Ovary (tissue), 10 donors: ENCODE measurements at places on chromosomes 5 and 9.

DNA sequence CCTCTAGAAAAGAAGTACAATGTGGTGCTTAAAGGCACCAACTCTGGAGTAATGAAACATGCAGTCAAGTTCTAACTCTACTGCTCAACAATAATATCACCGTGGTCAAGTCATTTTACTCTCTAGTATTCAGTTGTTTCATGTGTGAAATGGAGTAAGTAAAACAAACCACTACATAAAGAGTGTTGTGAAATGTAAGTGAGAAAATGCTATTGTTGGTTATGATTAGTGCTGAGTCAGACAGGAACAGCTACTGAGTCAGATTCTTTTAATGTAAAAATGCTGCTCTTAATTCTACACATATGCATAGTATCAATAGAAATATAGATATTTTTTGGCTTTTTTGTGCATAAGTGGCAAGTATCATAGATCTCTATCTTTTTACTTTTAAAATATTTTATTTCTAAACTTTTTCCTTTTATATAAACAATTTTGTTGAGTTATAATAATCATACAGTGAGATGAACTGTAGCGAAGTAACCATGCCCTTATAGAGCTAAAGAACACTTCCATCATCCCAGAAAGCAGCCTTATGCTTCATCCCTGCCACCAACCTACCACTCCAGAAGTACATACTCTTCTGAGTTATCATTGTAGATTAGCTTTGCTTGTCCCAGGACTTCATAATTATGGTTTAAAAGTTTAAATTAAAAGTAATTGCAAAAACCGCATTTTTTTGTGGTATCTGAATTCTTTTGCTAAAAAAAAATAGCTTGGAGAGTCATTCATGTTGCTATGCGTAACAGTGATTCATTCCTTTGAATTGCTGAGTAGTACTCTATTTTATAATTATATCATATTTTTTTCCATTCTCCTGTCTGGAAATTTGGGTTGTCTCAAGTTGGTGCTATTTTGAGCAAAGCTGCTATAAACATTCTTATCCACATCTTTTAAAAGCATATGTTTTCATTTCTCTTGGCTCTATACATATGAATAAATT, 548.2 kb upstream of the CLINT1 start:
- H3K4me1 ChIP-seq = no peaks in the 10 kb centered on the region
- H3K36me3 ChIP-seq = no peaks in the 10 kb centered on the region
- H3K27ac ChIP-seq = no peak overlapping the region
- no peak for DNase-seq
- no peaks in the 10 kb centered on the region for H3K27me3 ChIP-seq

- no peak for DNase-seq
- H3K27ac ChIP-seq = no peak overlapping the region
- H3K36me3 ChIP-seq = no peaks in the 10 kb centered on the region
Observed at GRCh38 chr5:16656561-16657191, 39.9 kb upstream of the RETREG1 start.

GRCh38 chr5:150109921-150110320, 23.6 kb upstream of the CSF1R start:
- H3K27ac ChIP-seq = no peak overlapping the region
- H3K4me3 ChIP-seq = no peak overlapping the region
- H3K4me1 ChIP-seq = peaks cover 4% of the 10 kb centered on the region
- no peak for DNase-seq

GRCh38 chr5:118789366-118789765, 199.0 kb downstream of the DTWD2 start:
- H3K36me3 ChIP-seq = no peaks in the 10 kb centered on the region
- peaks cover 5% of the 10 kb centered on the region for H3K4me1 ChIP-seq
- no peak overlapping the region for H3K4me3 ChIP-seq
- H3K27ac ChIP-seq = no peak overlapping the region
- no peaks in the 10 kb centered on the region for H3K27me3 ChIP-seq

DNA sequence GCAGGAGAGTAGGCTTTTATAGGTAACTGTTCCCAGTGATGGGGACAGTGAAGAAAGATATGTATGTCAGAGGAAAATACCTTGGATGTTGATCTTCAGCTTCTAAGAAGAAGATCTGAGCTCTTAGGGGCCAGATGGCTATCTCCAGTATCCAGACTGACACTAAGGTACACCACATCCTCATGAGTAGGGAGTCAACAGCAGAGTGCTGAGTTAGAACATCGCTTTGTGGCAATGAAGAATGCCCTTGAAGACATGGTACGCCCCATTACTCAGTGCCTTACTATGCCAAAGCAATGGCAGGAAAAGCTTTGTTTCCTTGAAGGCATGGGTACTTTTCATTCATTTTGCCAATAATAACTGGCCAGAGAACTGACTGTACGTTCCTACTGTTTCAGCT, 263.7 kb downstream of the CEMIP2 start:
- H3K4me1 ChIP-seq = no peaks in the 10 kb centered on the region
- H3K4me3 ChIP-seq = no peak overlapping the region
- no peak for DNase-seq
- no peaks in the 10 kb centered on the region for H3K36me3 ChIP-seq
- H3K27me3 ChIP-seq = no peaks in the 10 kb centered on the region

- no peak overlapping the region for H3K4me3 ChIP-seq
- no peaks in the 10 kb centered on the region for H3K36me3 ChIP-seq
- DNase-seq = no peak
- no peaks in the 10 kb centered on the region for H3K4me1 ChIP-seq
- no peaks in the 10 kb centered on the region for H3K27me3 ChIP-seq
- no peak overlapping the region for H3K27ac ChIP-seq
Observed at GRCh38 chr9:129867136-129868022, 32.1 kb downstream of the USP20 start.
